ENCODE measurements at places on chromosomes 2 and 18. TPM values are rescaled to one million over a fixed set of nuclear protein-coding genes. Genes with fewer than 3 reads are reported as not detected.

DNA sequence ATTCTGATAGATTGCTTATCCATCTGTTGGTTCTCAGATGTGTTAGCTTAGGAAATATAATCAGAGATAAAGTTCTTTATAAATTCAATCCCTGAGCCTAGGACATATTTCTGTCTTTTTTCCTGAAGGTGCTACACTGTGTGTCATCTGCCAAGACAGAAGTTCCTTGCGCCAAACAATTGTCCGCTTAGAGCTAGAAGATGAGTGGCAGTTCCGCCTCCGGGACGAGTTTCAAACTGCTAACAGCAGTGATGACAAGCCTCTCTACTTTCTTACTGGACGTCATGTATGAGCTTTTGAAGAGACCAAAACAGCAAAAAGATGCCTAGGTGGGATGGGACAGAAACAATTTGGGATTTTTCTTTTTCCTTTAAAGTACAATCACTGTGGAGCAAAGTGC lies 78.0 kb downstream of the ESCO1 start:
- DNase-seq = no peak

GRCh38 chr2:182018218-182018617 lies 32.6 kb downstream of the PPP1R1C start:
- DNase-seq = no peak

DNA sequence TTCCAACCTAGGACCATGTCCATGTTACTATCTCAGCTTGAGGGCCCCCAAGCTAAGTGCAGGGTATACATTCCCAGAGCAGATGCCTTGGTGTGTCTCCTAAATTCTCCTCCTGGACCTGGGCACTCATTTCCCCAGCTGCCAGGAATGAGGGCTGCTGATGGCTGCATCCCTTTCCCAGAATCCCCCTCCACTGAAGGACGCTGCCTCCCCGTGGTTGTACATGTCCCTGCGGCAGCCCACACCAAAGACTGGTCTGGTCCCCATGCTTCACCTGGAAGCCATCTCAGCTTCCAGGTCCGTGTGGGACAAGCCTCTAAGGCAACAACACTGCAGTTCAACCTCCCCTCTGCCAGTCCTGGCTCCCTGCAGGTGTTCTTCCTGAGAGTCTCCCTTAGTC lies 14.6 kb downstream of the TMEM163 start:
- no peak for DNase-seq

ZC3H6 gene
- total RNA-seq = 6.3 TPM

TTR gene
- 1.4 TPM for total RNA-seq

GRCh38 chr18:31490387-31490786 lies 7.6 kb upstream of the DSG2 start:
- no peak for DNase-seq

DNA sequence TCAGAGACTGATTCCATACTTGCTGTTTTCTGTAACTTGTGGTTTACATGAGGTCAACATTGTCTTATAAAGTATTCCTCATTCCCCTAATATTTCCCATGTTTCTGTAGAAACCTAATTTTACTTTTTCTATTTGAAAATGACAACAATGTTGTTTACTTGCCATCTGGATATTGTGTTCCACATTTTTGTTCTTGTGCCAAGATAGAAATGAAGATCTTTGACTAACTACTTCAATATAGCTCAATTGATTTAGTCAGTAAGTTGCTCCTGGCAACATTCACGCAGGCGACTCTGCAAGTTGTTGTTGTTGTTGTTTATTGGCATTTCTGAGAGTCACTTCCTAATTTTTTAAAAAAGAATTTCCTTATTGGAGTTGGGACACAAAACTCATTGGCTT lies 69.5 kb downstream of the CAVIN2 start:
- DNase-seq = no peak

RGPD4 gene
- not detected for total RNA-seq

FSHR gene
- total RNA-seq = not detected

DNA sequence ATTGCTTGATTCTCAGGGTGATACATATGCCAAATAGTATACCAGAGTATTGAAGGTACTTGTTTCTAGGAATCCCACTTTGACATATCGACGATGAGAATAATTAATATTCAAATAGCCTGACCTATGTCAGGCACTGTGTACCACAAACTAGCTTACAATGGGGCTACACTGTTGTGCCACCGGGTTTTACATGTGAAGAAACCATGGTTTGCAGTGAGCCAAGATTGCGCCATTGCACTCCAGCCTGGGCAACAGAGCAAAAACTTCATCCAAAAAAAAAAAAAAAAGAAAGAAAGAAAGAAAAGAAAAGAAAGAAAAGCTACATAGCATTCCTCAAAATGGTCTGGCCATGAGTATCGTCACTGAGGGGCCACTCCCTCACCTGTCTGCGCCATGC lies 25.5 kb downstream of the GYPC start:
- no peak for DNase-seq

CAPN14 gene
- not detected for total RNA-seq

RAX gene
- total RNA-seq = not detected

- DNase-seq = no peak
Observed at GRCh38 chr18:13492314-13492713, 234.0 kb downstream of the FAM210A start.

SERPINB4 gene
- not detected for total RNA-seq
